ENCODE measurements at places on chromosomes 1 and 21. TPM values are rescaled to one million over a fixed set of nuclear protein-coding genes. Genes with fewer than 3 reads are reported as not detected.

The FCRL2 gene
- not detected for total RNA-seq

The P3H1 gene
- 107 TPM for total RNA-seq

The OR2T27 gene
- total RNA-seq = not detected

The FCGR2B gene
- not detected for total RNA-seq

The PAX7 gene
- not detected for total RNA-seq

The FCER1G gene
- total RNA-seq = not detected

The ESPN gene
- 0.65 TPM for total RNA-seq

The SKI gene
- 36.8 TPM for total RNA-seq

The FCGR3A gene
- total RNA-seq = not detected

The TMCO2 gene
- total RNA-seq = not detected

The PPM1J gene
- 1.9 TPM for total RNA-seq

The ORC1 gene
- 19.2 TPM for total RNA-seq

The FAM151A gene
- total RNA-seq = not detected

The FOXD2 gene
- total RNA-seq = 0.13 TPM

The RAB42 gene
- 1.4 TPM for total RNA-seq

The TMEM200B gene
- 0.66 TPM for total RNA-seq

The CLEC20A gene
- not detected for total RNA-seq
